ENCODE measurements at places on chromosomes 5 and 9.

DNA sequence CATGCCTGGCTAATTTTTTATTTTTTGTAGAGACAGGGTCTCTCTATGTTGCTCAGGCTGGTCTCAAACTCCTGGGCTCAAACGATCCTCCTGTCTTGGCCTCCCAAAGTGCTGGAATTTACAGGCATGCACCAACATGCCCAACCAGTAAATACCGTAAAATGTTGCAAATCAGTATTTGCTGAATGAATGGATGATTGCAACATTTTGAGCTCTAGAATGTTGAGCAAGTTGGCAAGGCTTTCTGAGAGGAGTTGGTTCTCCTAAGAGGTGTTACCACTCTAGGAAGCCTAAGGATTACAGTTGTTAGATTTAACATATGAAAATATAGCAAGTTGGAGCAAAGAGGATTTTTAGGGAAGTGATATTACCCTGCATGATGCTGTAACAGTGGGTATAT is 15.6 kb upstream of the DMXL1 start:
- DNase-seq: no peak

GRCh38 chr9:105248691-105249090 is 4.2 kb downstream of the SLC44A1 start:
- DNase-seq: no peak

DNA sequence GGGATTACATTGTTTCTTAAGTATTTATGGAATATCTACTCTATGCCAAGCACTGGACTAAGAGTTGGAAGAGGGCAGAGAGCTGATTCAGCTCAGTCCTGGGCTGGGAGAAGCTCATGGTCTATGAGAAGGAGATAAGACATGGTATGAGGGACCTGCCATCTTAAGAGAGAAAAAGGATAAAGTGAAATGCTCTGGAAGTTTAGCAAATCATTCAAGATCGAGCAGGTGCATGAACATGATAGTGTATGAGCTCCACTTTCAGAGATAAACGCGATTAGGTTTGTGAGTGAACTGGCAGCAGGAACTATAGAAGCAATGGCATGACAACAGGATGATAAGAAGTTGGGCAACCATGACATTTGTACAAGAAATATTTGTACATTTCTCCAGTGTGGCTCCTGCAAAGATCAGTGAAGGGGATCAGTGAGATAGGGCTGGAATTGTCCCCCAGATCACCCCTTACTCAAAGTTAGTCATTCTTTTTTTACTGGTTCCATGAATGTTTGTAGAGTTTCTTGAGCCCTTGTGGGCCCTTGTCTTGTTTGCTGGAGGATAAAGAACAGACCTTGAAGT is 26.6 kb upstream of the CCDC180 start:
- DNase-seq: no peak

DNA sequence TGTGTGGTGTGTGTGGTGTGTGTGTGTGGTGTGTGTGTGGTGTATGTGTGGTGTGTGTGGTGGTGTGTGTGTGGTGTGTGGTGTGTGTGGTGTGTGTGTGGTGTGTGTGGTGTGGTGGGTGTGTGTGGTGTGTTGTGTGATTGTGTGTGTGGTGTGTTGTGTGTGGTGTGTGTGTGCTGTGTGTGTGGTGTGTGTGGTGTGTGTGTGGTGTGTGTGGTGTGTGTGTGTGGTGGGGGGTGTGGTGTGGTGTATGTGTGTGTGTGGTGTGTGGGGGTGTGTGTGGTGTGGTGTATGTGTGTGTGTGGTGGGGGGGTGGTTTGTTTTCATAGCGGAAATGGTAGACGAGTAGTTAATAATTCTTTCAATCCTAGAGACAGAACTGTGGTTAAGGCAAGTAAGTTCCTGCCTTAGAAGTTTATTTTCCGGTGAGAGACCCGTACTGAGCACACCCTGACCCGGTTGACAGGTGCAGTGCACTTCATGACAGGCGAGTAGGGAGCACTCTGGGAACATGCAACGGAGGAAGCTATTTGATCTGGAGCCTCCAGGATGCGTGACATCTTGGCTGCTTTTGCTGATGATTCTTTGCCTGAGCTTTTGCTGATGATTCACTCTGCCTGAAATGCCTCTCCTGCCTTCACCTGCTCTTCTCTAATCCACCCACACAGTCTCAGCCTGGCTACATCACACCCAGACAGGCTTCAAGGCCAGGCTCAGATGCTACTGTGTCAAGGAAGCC is 21.7 kb upstream of the FAT2 start:
- DNase-seq: no peak

GRCh38 chr5:140588311-140589070 is 23.9 kb downstream of the SLC35A4 start:
- DNase-seq: no peak

DNA sequence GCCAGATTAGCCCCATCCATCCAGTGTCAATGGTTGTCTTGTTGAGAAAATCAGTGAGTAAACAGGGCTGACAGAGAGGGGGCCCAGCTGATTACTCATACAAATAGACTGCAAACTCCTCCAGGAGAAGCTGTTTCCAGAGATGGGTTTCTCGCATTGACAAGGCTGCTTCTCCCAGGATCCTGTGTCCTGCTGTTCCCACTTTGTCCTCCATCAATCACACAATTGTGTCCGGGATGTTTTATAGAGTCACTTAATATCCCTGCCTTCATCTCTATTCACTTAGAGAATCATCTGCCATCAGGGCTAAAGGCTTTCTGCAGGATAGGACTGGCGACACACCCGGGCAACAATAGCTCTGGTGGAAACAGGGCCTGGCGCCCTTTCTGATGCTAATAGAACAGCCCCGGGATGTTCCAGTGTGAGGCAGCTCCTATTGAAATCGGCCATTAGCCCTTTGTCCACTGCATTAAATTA is 71.7 kb upstream of the TBCA start:
- no peak for DNase-seq

- peak; percentile 68 for DNase-seq
Measured at GRCh38 chr9:37904445-37905130, 661 bp upstream of the SLC25A51 start.

DNA sequence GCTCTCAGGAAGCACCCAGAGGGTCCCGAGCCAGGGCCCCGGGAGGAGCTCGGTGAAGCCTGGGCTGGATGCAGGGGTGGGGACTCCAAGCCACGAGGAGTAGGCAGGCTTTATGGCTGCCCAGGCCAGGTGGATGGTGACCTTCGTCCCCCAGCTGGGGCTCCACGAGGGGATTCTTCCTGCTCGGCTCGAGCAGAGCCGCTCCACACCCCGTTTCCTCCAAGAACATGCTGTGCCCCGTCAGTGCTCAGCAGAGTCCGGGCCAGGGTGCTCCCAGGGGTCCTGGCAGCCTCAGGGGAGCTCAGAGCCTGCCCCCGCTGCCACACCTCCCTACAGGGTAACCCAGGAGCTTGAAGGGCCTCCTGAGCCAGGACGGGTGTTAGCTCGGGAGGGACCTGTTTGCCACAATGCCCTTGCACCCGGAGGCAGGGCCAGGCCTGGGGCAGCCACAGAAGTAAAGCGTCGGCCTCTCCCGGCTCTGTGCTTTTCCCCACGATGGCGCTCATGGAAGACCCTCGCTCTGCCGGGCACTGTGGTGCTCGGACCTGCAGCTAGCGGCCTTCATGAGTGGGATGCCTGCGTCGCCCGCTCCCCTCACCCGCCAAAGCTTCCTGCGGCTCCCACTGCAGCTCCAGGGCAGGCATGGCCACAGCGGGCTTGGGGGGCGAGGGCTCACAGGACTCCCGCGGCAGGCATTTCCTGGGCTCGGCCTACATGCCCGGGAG is 86.8 kb downstream of the KCNT1 start:
- no peak for DNase-seq

GRCh38 chr5:41695920-41696582 is 174.2 kb downstream of the OXCT1 start:
- no peak for DNase-seq

GRCh38 chr5:152405145-152405544 is at the start of gene NMUR2:
NMUR2 (minus strand) TSS chr5:152405279; CDS start chr5:152405113, 166 bp downstream.
- no peak for DNase-seq

DNA sequence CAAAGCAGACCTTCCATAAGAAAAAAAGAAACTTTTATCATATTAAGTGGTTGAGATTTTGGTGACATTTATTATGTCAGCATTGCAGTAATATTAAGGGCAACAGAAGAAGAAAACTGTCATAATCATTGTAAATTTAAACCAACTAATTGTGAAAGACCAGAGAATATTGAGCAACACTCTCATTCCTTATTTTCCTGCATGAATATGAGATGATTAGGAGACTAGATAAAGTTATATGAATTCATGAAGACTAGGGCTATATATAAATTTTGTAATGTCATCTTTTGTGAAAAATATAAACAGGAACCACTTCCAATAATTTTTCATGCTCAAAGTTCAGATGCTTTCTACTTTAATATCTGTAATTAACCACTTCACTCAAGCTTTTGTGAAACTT is 974.5 kb upstream of the CDH10 start:
- DNase-seq: no peak

DNA sequence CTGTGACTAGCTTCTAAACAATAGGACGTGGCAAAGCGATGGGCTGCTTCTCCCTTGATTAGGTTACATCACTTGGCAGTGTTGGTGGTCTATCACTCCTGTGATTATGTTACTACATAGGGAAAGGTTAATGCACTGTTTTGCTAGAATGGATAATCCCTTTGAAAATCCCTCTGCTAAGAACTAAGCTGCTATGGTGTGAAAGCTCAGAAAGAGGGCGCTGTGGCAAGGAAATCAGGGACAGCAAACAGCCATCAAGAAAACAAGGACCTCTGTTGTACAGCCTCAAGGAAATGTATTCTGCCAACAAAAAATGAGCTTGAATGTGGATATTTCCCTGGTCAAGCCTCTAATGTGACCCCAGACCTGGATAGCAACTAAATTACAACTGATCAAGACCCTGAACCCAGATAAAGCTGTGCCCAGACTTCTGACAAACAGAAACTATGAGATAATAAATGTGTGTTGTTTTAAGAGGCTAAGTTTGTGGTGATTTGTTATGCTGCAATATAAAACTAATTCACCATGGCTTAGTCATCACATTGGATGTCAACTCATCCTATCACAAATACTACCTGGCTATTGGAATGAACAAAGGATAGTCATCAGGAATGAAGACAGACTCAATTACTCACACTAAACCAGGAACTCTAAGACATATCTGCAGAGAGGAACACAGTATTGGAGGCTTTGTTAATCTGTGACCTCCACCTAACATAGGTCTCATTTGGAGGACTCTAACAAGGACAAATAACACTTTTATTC is 1215.9 kb downstream of the EFNA5 start:
- no peak for DNase-seq

DNA sequence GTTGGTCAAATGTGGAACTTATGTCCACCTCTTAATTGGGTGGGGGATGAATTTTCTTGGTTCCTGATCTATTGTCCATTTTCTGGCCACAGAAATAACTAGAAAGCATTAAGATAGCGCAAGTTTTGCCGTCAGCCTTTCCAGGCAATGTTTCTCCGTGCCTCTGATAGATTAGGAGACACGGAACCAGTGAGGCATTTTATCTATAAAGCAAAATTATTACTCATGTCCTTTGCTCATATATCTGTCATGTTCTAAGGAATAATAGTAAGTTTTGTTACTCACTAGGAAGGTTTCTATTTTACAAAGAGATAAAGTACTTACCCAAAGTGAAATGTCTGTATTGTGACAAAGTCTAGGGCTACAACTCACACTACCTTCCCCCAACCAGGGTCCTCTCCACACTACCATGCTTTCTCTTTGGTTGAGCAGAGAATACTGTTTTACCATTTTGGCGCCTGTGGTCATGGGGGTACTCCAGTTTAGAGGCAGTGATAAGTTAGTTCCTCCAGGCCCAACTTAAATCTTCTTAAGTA is 19.9 kb upstream of the IL9 start:
- no peak for DNase-seq

GRCh38 chr9:70672161-70672649 is 257.7 kb upstream of the KLF9 start:
- no peak for DNase-seq

DNA sequence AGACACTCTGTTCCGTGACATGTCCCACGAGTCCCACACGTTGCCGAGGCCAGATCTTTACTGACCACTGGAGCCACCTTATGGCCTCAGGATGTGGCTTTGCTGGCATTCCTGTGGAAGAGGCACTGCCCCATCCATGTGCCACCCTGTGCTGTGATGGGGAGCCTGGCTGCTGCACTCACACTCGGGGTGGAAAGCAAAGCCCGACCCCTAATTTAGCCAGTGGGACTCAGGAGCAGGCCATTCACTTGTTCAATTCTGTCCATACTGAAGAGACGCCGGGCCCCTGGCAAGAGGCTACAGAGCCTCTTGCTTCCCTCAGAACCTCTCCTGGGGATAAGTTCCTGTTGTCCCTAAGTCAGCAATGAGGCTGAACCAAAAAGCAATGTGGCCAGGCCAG is 18.6 kb upstream of the CEP72 start:
- DNase-seq: no peak

DNA sequence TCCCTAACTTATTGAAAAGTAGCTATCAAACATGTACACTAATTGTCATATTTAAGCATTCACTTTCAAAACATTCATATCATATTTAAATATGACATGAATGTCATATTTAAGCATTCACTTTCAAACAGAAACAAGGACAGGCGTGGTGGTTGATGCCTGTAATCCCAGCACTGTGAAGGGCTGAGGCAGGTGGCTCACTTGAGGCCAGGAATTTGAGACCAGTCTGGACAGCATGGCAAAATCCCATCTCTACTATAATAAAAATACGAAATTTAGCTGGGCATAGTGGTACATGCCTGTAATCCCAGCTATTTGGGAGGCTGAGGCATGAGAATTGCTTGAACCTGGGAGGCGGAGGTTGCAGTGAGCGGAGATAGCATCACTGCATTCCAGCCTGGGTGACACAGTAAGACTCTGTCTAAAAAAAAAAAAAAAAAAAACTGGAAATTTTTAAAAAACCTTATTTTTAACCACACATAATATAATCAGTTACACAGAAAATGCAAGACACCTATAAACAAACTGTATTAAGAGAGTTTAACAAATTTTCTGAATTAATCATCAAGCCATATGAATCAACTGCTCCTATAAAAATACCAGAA is 88.1 kb downstream of the LPAR1 start:
- DNase-seq: no peak

DNA sequence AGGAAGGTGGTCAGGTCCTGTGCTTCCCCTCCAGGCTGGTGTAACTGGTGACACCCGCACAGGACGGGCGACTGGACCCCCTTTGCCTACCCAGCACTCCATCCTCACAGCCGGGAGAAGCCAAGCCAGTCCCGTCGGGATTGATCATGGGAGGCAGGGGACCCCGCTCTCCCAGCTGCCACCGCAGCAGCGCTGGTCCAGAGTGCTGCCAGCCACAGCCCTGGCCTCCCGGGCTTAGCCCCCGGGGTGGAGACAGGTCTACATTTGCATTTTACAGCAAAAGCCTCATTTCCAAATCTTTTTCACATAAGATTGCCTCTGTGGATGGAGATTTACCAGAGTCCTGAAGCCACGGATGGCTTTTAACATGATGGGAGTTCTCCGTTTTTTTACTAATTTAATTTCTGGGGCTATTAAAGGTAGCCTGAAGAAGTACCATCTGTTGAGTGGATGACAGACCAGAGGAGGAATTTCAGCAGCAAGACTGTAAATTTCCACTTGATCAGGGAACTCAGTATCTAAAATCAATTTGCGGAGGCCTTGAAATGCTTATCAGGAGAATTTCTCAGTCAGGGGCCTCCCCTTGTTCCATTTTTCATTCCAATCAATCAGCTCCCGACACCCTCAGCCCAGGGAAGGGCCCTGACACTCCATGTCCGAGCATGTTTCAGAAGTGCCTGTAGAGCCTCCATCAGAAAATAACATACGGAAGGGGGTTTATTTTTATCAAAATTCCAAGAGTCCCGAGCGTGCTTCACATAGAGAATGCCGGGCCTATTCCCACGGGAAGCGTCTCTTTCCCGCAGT is 80.6 kb downstream of the OLFM1 start:
- peak; percentile 2 for DNase-seq

- no peak for DNase-seq
Measured at GRCh38 chr5:17261075-17261474, 43.6 kb downstream of the BASP1 start.

All from right cardiac atrium (tissue), 5 donors.